ENCODE measurements at places on chromosomes 2 and 18. TPM values are rescaled to one million over a fixed set of nuclear protein-coding genes. Genes with fewer than 3 reads are reported as not detected.

- H3K4me3 ChIP-seq = no peak overlapping the region
- H3K27me3 ChIP-seq = no peaks in the 10 kb centered on the region
- peaks cover 4% of the 10 kb centered on the region for H3K36me3 ChIP-seq
- H3K27ac ChIP-seq = no peak overlapping the region
Measured at GRCh38 chr18:35711227-35711626, 129.7 kb downstream of the GALNT1 start.

- H3K36me3 ChIP-seq = no peaks in the 10 kb centered on the region
- no peak overlapping the region for H3K4me3 ChIP-seq
- DNase-seq = no peak
- H3K27me3 ChIP-seq = no peaks in the 10 kb centered on the region
- H3K27ac ChIP-seq = no peak overlapping the region
Measured at GRCh38 chr2:189794310-189794709, 10.1 kb downstream of the PMS1 start.

DNA sequence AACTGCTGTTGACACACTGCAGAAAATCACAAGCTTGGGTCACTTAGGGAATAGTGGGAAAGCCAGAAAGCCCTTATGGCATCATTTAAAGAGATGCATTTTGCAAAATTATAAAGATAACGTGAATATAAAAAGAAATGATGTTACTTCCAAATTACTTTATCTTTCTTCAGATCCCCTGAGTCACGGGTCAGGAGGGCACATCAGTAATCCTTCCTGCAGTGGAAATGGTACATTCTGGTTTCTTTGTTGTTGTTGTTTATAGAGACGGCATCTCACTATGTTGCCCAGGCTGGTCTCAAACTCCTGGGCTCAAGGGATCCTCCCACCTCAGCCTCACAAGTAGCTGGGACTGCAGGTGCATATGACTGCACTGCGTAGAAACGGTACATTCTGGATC is 9.8 kb upstream of the EPG5 start:
- no peak overlapping the region for H3K4me3 ChIP-seq
- H3K36me3 ChIP-seq = no peaks in the 10 kb centered on the region
- no peak for DNase-seq
- no peak overlapping the region for H3K27ac ChIP-seq
- H3K4me1 ChIP-seq = no peaks in the 10 kb centered on the region
- H3K27me3 ChIP-seq = no peaks in the 10 kb centered on the region

UGT1A5 gene
- total RNA-seq = not detected

DNA sequence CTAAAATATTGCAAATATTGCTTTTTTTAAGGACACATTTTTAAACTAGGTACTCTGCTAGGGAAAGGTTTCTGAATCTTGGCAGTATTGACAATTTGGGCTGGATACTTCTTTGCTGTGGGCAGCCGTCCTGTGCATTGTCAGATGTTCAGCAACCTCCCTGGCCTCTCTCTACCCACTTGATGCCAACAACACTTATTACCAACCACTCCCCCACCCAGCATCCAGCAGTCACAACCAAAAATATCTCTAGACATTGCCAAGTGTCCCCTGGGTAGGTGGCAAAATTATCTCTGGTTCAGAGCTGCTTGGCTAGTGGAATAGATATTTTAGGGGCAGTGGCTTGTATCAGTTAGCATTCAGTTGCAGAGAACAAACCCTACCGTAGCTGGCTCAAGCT is 114.3 kb upstream of the PNPT1 start:
- H3K4me1 ChIP-seq = peaks cover 32% of the 10 kb centered on the region
- DNase-seq = no peak
- H3K4me3 ChIP-seq = no peak overlapping the region
- H3K27ac ChIP-seq = no peak overlapping the region
- H3K27me3 ChIP-seq = no peaks in the 10 kb centered on the region

CD302 gene
- total RNA-seq = not detected

DNA sequence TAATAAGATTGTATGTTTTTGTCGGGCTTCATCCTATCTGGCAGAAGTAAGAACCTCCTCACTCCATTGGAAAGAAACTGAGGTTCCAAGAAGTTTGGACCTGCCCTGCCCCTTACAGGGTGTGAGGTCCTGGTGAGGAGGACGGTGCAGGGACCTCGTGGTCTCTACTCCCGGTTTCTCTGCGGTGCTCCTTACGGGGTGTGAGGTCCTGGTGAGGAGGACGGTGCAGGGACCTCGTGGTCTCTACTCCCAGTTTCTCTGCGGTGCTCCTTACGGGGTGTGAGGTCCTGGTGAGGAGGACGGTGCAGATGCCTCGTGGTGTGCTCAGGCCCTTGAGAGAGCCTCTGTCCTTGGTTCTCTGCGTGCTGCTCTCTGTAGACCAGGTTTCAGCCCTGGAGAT is 5.2 kb downstream of the CTDP1 start:
- H3K4me1 ChIP-seq = peaks cover 6% of the 10 kb centered on the region
- no peak for DNase-seq
- peaks cover 6% of the 10 kb centered on the region for H3K36me3 ChIP-seq
- peaks cover 3% of the 10 kb centered on the region for H3K27me3 ChIP-seq

IL37 gene
- not detected for total RNA-seq

DNA sequence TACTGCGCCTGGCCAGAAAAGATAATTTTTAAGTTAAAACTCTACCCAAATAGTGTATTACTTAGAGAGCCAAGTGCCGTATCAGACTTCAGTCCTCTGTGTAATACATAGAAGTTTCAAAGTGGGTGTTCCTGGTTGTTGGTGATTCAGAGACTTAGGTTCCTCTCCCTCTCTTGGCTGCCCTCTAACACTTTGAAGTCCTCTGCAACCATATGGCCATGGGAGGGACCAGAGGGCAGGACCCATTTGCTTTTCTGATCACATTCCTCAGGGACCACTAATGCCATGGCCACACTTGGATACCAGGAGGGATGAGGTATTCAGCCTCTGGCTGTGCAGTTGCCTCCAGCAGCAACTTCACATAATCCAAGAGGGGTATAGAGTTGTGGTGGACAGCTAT is 131.5 kb downstream of the CAPN13 start:
- no peaks in the 10 kb centered on the region for H3K4me1 ChIP-seq
- DNase-seq = no peak
- peaks cover 9% of the 10 kb centered on the region for H3K36me3 ChIP-seq
- no peak overlapping the region for H3K27ac ChIP-seq
- peaks cover 3% of the 10 kb centered on the region for H3K27me3 ChIP-seq
- H3K4me3 ChIP-seq = no peak overlapping the region

MRO gene
- not detected for total RNA-seq

- no peak overlapping the region for H3K27ac ChIP-seq
- no peak for DNase-seq
- no peaks in the 10 kb centered on the region for H3K36me3 ChIP-seq
Measured at GRCh38 chr2:15555760-15556193, 5.4 kb downstream of the NBAS start.

Data from glutamatergic neuron (in vitro differentiated cells).